ENCODE measurements at places on chromosomes 11 and 22.
A peak's percentile ranks its signal among the peaks of the same experiment; 100 is the strongest.

GRCh38 chr11:1817511-1817910, 17.3 kb upstream of the SYT8 start:
- DNase-seq, result no peak

DNA sequence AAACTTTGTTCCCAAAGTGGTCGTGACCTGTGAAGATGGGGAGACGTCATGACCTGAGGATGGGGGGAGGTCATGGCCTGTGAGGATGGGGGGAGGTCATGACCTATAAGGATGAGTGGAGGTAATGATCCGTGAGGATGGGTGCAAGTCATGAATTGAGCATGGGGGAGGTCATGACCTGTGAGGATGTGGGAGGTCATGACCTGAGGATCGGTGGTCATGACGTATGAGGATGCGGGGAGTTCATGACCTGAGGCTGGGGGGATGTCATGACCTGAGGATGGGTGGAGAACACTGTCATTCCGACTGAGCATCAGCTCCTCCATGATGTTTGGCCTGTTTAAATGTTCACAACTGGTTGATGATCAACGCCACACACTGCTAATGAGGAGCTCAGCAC, 25.9 kb downstream of the YPEL1 start:
- DNase-seq, result no peak

DNA sequence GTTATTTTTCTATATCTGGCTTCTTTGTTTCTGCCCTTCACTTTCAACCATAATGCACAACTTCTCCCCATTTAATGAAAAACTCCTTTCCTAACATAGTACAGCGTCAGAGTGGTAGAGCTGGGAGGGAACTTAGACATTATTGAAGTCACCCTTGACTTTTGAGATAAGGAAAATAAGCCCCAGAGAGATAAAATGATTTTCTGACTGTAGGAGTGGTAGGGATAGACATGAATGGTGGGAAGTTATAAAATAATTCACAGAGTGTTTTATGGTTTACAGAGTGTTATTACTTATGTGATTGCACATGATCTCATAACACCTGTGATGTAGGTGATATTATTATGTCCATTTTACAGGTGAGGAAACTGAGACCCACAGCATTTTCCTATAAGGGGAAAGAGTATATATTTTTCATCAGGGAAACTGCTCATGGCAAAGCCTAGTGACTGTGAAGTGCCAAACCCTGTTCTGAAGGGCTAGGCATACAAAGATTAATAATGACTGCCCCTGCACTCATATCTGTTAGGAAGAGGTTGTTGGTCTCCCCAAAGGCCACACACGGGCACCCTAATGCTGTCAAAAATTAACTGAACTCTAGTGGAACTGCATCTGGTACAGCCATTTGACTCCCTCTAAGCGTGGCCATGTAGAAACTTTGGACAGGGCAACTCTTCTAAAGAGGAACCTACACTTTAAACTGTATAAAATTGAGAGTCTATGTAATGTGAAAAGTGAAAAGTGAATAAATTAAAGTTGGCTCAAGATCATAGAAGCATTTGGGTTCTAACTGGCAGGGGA, 61.1 kb upstream of the PICALM start:
- no peak for DNase-seq

DNA sequence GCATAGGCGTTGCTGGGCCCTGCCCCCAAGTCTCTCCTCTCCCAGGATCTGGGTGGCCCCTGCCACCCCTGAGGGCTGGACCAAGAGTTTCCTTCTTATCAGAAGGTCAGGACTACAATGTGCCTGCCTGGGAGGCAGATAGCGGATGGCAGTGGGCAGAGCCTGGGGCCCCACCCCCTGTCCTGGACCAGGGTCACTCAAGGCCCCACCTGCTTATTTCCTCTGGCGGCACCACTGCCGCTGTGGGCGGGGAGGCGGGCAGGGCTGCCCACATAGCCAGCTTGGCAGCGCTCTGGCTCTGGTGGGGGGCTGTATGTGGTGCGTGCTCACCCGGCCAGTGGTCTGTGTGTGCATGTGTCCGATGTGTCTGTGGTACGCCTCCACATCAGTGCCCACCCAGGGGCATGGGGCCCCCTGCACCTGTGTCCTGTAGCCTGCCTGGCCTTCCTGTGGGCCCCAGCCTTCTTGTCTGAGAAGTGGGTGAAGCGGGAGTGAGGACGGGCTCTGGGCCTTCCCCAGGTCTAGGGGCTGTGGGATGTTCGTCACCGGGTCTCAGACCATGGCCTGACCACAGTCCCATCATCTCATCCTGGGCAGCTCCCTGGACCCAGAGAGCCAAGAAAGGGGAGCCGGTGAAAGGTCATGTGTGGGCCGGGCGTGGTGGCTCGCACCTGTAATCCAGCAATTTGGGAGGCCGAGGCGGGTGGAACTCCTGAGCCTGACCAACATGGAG, 3.0 kb downstream of the GAS2L1 start:
- peak; percentile 14 for DNase-seq

DNA sequence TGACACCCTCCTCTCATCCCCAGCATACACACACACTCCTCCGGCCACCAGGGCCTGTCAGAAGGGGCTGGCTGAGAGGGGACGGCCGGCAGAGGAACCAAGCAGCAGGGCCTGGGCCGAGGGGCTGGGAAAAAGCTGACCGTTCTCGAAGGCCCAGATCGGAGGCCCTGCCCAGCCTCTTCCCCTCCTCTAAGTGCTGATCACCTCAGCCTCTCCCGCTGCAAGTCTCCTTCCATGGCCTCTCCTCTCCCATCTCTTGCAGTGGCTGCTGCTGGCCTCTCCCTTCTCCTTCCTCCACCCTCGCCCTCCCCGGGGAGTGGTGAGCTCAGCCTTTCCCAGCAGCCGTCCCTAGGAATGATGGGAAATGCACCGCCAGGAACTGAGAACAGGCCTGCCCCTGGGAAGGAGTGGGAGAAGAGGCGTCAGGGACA, 39.6 kb downstream of the ARRB1 start:
- DNase-seq, result peak; percentile 73

GRCh38 chr22:23495614-23496444, 84.3 kb downstream of the IGLL1 start:
- DNase-seq, result no peak

GRCh38 chr11:114063829-114064201, 4.3 kb downstream of the ZBTB16 start:
- DNase-seq, result no peak

- DNase-seq, result no peak
Measured at GRCh38 chr22:46842606-46843005, 80.2 kb downstream of the TBC1D22A start.

GRCh38 chr22:21946262-21946925, 6.3 kb downstream of the PPM1F start:
- DNase-seq, result no peak

DNA sequence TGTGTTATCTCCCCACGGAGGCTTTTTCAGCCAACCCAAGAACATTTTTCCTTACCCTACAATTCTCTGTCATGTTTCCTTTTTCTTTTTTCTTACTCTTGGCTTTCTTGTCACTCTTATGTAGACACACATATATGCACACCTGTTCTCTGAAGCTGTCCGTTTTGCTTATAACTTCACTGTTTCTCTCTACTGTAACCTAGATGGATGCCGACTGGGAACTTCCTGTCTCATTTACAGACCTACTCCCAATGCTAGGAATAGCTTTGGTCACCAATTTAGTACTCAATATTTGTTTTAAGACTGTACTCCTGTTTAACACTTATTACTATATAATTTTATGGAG, 9.9 kb upstream of the CASP12 start:
- DNase-seq, result no peak

Data from AG20443 (cell line).